ENCODE measurements at places on chromosomes 3 and 15. TPM values are rescaled to one million over a fixed set of nuclear protein-coding genes. Genes with fewer than 3 reads are reported as not detected.

GRCh38 chr15:39581793-39582285 lies 960 bp downstream of the THBS1 start:
- peak; percentile 66 for DNase-seq

DNA sequence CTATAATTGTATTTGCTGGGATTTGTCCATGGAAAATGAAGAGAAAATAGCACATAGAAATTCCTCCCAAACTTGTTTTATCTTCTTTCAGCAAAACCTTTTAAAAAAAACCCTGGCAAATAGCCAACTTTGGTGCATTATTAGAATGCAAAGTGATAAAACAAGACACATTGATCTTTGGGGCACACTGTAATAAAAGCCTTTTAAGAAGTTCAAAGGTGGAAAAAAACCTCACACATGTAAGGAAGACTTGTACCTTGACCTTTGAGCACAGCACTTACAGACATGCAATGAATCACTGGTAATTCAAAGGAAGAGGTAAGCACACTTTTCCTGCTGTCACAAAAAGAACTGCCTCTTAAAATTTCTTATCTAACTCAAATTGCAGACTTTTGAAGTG lies 8.0 kb upstream of the MORC1 start:
- no peak for DNase-seq

DNA sequence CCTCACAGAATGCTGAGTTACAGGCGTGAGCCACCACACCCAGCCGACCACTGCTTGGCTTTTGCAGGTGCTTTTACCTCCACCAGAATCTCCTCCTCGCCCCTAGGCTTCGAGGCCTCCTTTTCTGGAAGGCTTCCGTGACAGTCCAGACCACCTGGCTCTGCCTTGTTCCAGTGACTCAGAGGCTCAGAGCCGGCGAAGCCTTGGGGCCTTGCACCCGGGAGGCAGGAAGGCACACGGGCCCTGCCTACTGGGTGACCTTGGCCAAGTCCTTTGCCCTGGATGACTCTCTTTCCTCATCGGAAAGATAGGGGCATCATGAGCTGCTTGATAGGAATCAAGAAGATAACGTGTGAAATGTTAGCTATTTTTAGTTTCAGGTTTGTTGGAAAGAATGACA lies 31.3 kb upstream of the FURIN start:
- DNase-seq = no peak

DNA sequence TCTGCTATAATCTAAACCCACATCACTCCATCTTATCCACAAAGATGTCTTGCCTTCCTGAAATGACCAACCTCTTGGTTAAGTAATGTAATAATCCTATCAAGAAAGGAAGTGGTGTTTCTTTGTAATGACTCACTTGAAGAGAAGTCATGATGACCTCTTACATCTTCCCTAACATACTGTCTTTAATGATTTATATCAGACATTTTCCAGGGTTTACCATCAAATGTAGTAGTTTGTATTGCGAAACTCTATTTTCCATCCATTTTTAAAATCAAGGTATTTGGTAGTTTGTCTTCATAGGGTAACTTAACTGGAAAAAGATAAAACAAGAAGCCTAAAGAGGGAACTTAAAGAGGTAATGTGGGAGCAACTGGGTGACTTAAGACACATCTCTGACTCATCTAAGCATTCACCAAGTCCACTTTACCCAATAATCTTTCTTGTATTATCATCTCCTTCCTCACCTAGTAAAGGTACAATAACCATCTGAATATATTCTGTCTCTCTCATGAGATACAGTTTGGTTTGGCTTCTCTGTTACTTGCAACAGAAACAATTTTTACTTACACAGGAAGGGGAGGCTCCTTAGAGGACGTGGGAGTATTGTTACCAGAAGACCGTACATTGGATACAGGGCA lies 5.7 kb upstream of the MAPK6 start:
- no peak for DNase-seq

DNA sequence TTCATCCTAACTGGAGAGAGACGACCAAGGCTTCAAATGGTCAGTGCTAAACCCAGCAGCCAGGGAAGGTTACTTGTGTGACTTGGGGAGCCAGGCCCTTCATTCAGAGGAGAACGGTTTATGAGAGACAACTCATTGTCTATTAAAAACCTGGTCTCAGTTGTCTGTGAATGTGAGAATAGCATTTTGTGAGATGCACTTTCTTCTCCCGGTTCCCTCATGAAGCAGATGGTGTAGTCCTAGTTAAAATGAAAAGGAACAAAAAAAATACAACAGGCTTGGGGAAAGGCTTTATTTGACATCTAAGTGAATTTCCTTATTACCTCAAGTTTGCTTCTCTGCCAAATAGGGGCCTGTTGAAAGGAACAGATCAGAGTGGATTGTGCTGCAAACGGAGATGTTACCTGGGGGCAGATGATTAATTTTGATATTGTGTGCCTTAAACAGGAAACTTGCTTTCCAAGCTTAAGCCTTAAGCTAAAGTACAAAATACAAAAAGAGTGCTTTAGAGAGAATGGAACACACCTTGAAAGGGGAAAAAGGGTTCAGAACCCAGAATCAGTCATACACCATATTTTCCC lies 202.7 kb upstream of the BHLHE40 start:
- DNase-seq = no peak

DNA sequence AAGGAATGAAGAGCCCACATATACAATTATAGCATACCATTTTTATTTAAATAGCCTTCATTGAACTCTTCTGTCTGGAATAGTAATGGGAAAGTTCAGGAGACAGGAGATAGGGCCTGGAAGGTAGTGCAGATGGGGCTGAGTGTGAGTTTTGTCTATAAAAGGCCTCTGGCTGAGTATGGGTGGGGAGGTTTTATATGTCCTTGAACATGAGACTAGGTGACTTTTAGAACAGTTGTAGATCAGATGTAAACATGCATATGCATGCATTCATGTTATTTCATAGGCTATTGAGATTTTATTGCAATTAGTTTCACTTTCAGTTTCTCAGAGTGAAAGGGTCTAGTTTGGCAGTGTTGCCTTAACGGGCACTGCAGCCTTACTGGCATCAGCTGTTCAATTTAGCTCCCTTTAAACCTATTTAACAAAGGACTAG lies 27.1 kb downstream of the CGGBP1 start:
- DNase-seq = no peak

- no peak for DNase-seq
Observed at GRCh38 chr3:117661818-117662095, 952.2 kb downstream of the TUSC7 start.

- DNase-seq = peak; percentile 58
Observed at GRCh38 chr3:94305835-94306611, 243.2 kb downstream of the NSUN3 start.

GRCh38 chr3:141080431-141080830 lies 29.3 kb downstream of the SPSB4 start:
- DNase-seq = no peak

DNA sequence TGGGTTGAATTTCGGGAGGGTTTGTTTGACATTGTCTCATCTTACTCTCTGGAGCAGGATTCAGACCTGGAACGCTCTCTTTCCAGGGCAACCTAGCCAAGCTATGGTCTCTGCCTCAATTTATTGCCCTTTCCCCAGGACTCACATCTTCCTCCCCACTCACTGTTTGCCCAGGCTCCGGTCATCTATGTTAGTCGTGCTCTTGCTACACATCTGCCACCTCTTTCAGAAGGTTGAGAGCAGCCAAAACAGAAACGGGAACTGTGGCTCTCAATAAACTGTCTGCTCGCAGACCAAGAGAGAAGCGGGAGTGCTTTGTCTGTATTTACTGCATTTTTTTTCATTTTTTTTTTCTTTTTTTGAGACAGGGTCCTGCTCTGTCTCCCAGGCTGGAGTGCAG lies 81.6 kb downstream of the ST6GAL1 start:
- no peak for DNase-seq

DNA sequence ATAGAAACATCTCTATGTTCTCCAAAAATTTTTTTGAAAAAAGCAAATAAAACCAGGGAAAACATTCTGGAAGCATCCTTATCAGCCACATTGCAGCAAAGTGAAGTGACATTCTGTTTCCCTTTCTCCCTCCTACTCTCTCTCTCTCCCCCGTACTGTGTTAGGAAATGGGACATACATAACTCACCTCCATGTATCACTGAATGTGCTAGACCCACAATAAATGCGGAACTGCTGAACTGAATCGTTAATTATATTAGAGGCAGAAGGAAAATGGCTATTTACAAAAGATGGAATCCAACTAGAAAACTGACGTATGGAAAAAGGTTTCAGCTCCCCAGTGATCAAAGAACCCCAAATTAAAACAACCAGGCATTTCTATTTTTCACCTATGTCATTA lies 129.8 kb downstream of the MINAR1 start:
- DNase-seq = no peak

GRCh38 chr3:62261121-62261520 lies 112.2 kb downstream of the FEZF2 start:
- DNase-seq = no peak

- no peak for DNase-seq
Observed at GRCh38 chr15:74345051-74345450, 22.4 kb downstream of the CYP11A1 start.

GRCh38 chr3:68977486-68978167 lies 35.9 kb downstream of the EOGT start:
- DNase-seq = no peak

- DNase-seq = no peak
Observed at GRCh38 chr3:49349348-49350114, 8.6 kb downstream of the GPX1 start.

CHRD gene
- 6.8 TPM for total RNA-seq

PLA2G4E gene
- not detected for total RNA-seq

TGM5 gene
- not detected for total RNA-seq

NPAP1 gene
- 0.06 TPM for total RNA-seq

C2CD4B gene
- not detected for total RNA-seq

CHRFAM7A gene
- 0.46 TPM for total RNA-seq

HTR3E gene
- not detected for total RNA-seq

RNF7 gene
- 114 TPM for total RNA-seq

LRRC3B gene
- 8.2 TPM for total RNA-seq

Data from neural progenitor cell (in vitro differentiated cells).